ENCODE measurements at places on chromosomes 5 and 9.

DNA sequence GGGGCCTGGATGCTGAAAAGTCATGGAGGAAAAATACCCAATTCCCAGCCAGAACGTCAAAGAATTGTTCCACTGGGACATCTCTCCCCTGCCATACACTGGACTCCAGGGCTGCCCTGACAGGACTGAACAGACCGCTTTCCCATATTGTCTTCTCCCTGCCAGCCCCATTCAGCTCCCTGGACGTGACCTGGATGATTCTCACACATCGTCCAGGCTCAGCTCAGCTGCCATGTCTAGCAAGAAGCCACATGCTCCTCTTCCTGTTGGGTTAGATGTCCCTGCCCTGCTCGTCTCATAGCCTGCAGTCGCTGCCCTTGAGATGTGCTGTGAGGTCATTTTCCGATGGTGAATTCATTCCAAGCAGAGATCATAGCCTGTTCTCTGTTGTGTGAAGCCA is 37.4 kb downstream of the FOXI1 start:
- no peak for DNase-seq

- DNase-seq = no peak
These were observed 75.7 kb downstream of the CAMK4 start for GRCh38 chr5:111299831-111300432.

- DNase-seq = no peak
These were observed 2.1 kb upstream of the TTLL11 start for GRCh38 chr9:122095010-122095767.

DNA sequence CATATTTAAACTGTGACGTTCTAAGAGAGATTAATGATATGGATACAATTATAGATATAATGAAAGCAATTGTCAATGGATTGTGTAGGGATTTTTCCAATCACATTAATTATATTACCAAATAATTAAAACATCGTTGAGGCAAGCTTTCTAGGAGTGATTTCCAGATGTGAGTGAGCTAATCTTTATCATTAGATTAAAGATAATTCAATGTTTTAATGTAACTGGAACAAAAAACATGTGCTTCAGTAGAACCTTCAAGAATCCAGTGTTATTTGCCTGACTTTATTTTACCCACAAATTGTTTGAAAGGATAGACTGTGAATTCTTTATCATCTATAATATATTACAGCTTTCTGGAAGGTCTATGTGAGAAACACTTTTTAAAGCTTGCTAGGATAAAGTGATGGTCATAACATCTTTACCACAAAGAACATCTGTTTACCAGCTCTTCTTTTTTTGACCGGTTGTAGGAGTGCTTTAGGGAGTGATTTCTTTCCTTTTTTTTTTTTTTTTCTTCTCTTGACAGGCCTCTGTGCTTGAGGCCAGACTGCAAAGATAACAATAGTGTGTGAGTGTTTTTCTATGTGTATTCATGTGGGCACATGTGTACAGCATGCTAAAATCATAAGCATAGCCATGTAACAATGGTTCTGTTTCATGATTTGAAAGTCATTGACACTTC is 35.0 kb downstream of the SNCAIP start:
- DNase-seq = no peak

- no peak for DNase-seq
These were observed 36.8 kb upstream of the COL5A1 start for GRCh38 chr9:134604834-134605233.

DNA sequence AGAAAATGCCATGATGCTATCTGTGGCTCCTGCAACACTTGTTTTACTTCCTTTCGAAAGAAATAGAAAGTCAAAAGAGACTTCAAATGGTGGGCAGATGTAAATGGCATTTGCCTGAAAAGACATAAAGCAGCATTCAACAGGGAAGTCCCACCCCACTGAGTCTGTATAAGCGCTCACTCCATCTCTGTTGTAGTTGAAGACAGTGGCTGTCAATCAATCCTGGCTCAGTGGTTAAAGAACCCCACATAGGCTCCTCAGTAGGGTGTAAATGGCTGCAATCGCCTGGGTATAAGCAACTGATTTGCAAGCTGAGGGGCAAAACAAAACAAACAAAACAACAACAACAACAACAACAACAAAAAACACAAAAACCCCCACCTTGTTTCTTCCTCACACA is 158.7 kb downstream of the EFNA5 start:
- no peak for DNase-seq

GRCh38 chr5:73234204-73234555 is 61.2 kb downstream of the TMEM174 start:
- no peak for DNase-seq

GRCh38 chr5:175206669-175207068 is 237.3 kb downstream of the DRD1 start:
- DNase-seq = no peak

GRCh38 chr9:69463497-69464068 is 138.6 kb downstream of the ENTREP1 start:
- DNase-seq = no peak

DNA sequence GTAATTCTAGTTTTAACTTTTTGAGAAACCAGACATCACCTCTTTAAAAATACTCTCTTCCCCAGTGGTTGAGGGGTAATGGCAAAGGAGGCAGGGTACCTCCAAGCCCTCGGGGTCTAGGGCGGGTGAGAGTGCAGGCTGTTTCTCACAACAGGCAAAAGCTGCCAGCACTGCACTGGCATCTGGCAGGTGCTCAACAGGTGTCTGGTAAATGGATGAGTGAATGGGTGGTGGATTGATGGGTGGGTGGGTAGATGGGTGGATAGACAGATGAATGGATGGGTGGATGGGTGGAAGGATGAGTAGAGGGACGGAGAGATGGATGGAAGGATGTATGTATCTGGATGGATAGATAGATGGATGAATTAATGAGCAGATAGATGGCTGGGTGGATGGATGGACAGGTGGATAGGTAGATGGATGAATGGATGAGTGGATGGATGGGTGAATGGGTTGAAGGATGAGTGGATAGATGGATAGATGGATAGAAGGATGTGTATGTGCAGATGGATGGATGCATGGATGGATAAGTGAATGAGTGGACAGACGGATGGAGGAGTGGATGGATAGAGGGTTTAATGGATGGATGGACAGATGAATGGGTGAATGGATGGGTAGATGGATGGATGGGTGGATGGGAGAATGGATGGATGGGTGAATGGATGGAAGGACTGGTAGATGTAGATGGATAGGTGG is 84.6 kb downstream of the COL5A1 start:
- DNase-seq = no peak

GRCh38 chr5:133357758-133358157 is 254.6 kb downstream of the FSTL4 start:
- no peak for DNase-seq

DNA sequence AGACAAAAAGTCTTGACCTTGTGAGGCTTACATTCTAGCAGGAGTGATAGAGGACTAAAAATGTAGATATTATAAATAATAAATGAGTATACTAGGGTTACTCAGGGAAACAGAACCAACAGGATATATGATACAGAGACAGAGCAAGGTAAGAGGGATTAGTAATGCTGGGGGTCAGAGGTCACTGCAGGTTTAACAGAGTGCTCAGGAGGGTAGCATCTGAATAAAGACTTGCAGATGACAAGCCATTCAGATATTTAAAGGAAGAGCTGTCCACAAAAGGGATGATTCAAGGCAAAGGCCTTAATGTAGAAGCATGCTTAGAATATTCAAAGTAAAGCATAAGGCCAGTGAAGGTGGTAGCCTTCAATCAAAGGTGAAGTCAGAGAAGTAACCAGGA is 65.6 kb upstream of the SEMA6A start:
- DNase-seq = no peak

- DNase-seq = no peak
These were observed 40.4 kb upstream of the MAP3K1 start for GRCh38 chr5:56774957-56775356.
